ENCODE measurements at places on chromosomes 7 and 10.

DNA sequence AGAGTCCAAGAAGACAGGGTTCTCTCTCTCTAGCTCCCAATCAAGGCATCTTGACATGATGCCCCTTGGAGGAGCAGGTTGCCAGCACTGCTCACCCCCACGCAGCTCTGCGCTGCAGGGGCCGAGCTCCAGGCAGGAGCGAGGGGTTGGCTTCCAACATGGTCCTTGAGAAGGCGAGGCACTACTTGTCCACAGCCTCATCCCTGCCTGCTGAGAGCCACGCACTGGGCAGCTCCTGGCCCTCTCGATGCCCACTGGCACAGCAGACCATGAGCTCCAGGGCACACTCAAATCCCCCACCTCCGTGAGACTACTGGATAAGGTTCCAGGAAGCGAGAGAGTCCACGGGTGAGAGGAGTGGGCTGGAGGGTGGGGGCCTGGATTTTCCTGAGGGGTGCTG is 31.1 kb downstream of the RAMP3 start:
- DNase-seq: no peak

GRCh38 chr7:94633014-94633341 is 23.0 kb downstream of the SGCE start:
- DNase-seq: no peak

DNA sequence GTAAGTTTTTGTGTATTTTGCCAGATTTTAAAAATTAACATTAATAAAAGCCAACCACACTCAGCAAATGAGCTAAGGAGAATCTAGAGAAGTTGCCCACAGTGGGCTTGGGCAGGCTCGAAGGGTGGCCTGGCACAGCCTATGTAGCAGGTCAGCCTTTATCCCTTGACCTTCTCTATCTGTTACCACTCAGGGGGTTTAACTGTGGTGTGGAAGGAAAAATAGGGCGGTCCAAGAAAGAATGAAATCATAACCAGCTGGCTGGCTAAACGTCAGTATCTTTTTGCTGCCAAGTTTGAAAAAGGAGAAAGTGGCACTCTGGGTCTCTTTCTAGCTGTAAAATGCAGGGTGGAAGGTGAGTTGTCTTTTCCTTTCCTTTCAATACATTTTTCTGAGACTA is 130.3 kb upstream of the ASAH2 start:
- DNase-seq: no peak

- DNase-seq: no peak
These were observed 5.3 kb upstream of the LOXL4 start for GRCh38 chr10:98273057-98273850.

- no peak for DNase-seq
These were observed 151.5 kb downstream of the PFKFB3 start for GRCh38 chr10:6354168-6354772.

GRCh38 chr7:47600199-47601118 is 18.5 kb upstream of the TNS3 start:
- DNase-seq: no peak

GRCh38 chr7:99618726-99619125 is 2.0 kb downstream of the ZSCAN25 start:
- no peak for DNase-seq

- DNase-seq: no peak
These were observed 218.8 kb upstream of the CELF2 start for GRCh38 chr10:10798864-10799192.

DNA sequence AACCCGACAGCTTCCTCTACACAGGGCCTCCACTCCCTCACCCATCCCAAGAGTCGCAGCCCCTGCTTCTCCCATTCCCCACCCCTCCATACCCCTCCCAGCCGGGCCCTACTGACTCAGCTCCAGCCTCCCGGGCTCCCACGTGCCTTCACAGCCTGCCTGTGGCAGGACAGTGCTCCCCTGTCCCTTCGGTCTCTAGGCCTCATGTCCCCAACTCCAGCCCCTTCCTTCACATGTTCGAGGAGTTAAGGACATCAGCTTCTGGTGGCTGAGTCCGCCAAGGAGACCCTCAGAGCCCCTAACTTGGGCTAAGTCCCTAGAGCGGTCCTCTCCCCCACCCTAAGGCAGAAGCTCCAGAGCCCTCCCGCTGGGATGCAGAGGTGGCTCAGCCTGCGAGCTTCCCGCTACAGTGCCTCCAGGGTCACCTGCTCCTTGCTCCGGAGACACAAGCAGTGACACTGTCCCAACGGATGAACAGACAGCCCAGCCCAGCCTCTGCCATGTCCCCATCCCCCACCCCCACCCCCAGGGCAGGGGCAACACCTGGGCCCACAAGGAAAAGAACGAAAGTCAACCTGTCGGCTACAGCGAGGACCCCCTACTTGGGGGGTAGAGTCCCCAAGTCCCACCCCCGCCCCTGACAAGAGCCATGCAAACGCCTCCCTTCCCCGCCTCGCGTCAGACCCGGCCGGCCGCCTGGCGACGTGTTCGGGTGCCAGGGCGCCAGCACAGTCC is 716 bp downstream of the SMARCD3 start:
- DNase-seq: peak; percentile 32

DNA sequence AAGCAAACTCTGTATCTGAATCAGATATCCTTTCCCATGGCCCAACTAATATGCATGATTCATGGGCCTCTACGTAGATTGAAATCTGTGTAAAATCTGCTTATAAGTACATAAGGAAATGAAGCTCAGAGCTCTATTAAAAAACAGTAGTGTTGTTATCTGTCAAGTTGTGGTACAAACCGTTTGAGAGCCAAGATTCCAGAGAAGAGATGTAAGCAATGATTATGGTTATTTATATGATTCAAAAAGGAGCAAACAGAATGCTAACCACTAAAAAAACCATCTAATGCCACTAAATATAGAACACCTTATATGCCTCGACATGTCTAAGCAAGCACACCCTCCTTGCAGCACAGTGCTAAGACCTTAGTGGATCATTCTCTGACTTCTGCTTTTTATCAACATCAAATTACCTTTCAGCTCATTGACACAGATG is 26.6 kb downstream of the RPP38 start:
- DNase-seq: no peak

- DNase-seq: no peak
These were observed 251.6 kb downstream of the SKAP2 start for GRCh38 chr7:26612742-26613141.

DNA sequence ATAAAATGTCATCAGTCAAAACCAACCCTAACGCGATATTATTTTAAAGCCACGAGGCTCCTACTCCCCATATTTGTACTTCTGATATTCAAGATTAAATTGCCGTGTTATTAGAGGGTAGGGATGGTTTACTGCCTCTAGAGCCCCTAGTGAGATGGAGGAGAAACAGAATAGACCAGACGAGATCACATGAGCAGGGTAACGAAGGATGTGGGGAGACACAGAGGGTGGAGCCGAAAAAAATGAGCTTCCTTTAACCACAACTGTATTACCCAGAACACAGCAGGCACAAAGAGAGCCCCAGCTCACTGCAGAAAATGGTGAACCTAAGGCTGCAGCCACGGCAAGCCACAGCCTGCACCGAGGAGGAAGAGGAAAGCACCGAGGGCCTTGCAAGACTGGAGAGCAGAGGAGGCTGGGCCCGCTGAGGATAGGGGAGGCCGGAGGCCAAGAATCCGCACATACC is 14.3 kb downstream of the ZC3HAV1 start:
- DNase-seq: no peak

GRCh38 chr10:113846036-113846435 is 7.8 kb downstream of the DCLRE1A start:
- DNase-seq: no peak

- DNase-seq: no peak
These were observed 754.3 kb downstream of the LRMDA start for GRCh38 chr10:76185471-76186301.

GRCh38 chr7:121428855-121429489 is 32.9 kb upstream of the FAM3C start:
- no peak for DNase-seq

- no peak for DNase-seq
These were observed 73.3 kb upstream of the PRKG1 start for GRCh38 chr10:51000976-51001375.

DNA sequence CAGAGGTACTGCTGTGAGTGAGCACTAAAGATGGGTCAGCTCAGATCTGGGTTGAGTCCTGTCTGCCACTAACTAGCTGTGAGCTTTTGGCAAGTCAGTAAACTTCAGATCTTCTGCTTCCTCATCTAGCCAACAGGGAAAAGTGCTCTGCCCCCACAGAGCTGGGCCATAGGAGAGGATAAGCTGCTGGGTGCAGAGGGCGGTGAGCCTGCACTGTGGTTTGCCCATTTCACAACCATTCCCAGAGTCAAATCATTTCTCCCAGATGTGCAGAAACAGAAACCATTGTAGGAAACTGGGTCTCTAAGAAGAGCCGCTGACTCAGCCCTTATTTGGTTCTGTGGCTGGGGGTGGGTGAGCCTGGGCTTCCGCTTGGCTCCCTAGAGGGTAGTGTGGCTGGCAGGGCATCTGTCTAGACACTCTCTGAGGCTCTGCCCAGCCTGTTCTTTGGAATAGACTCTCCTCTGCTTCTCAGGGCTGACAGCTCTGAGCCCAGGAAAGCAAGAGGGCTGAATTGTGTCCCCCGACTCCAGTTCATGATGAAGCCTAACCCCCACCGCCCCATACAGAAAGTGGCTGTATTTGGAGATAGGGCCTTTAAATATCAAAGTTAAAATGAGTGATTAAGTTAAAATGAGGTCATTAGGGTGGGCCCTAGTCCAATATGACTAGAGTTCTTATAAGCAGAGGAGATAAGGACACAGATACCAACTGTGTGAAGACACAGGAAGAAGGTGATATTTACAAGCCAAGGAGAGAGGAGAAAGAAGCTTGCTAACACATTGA is 29.5 kb upstream of the ARHGAP22 start:
- DNase-seq: no peak

DNA sequence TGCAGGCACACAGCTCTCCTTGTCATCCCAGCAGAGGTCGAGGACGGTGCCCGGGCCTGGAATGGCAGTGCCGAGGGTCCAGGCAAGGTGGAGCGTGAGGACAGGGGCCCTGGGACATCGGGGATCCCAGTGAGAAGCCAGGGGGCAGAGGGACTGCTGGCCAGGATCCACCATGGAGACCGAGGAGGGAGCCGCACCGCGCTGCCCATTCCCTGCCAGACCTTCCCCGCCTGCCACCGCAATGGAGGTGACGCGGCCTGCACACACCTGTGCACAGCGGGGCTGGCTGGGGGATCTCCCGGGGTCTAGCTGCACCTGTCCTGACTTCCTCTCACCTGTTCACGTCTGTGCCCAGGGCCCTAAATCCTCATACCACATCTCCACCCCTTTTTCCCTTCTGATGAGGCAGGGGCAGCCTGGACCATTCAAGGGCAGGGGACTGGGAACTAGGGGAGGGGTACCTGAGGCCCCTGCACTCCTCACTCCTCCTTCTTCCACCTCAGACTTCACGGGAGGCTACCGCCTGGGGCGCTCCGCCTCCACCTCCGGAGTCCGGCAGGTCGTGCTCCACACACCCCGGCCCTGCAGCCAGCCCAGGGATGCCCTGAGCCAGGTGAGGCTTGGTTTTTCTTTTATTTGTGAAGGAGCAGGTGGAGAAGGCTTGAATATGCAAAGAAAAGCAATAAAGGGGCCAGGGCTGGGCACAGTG is 6.9 kb downstream of the NYAP1 start:
- no peak for DNase-seq

- no peak for DNase-seq
These were observed 30.9 kb upstream of the SLC16A12 start for GRCh38 chr10:89566095-89566950.

- no peak for DNase-seq
These were observed 276.8 kb downstream of the MTERF1 start for GRCh38 chr7:91603707-91604106.

DNA sequence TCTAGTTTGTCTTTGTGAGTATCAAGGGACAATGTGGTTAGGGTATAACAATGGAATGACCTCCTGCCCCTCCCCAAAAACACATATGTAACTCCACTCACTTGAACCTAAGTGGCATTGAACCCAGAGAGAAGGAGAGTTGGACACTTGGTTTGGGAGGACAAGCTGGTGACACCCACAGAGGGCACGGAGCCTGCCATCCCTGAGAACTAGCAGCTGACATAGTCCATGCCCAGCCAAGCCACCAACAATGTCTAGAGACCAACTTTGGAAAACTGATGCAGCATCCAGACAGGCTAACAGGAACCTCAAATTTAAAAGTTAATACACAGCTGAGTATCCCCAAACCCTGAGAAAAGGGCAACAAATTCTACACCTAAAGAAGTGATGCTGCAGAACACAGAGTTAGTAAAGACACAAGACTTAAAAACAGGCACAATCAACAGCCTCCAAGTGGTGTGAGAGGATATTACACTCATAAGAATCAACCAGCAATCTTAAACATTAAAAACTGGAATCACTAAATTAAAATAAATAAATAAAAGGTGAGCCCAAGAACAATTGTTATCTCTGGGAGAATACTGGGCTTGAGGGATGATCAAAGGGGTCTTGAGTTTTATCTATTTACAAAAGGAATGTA is 27.2 kb downstream of the NUDCD3 start:
- DNase-seq: no peak

- peak; percentile 19 for DNase-seq
These were observed 345.1 kb downstream of the ARL4A start for GRCh38 chr7:13032576-13032975.

GRCh38 chr7:74380720-74381119 is 73.0 kb upstream of the GTF2IRD1 start:
- no peak for DNase-seq

DNA sequence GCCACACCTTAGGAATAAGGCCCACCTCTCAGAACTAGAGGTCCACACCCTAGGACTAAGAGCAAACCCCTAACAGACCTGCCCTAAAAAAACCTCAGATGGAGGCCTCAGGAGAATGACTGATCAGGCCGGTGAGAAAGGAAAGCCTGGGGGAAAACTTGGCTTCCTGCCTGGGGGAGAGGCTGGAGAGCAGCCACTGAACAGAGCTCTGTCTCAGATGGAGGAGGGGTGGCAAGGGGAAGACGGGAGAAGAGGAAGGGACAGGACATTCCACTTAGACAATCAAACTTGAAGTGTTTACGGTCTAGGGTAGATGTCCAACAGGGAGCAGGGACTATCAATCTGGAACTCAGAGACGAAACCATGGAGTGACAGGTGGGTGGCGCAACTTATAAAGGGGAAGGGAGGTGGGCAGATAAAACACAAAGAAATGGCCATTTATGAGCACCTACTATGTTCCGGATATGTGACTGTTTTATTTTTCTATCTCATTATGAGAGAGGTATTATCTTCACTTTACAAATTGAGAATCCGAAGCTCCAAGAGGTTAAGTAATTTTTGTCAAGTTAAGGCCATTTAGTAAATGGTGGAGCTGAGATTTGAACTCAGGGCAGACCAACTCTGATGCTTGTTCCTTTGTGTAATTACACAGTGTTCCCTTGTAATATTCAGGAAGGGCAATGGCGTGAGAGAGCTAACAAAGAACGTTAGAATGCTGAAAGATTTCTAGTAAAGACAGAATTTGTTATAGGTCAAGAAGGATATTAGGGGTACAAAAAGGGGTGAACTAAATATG is 82.6 kb downstream of the DNMBP start:
- no peak for DNase-seq
